Regular cardiac myocyte (primary cell): ENCODE measurements at places on chromosomes 6 and 20. TPM values are rescaled to one million over a fixed set of nuclear protein-coding genes. Genes with fewer than 3 reads are reported as not detected.

ELOVL4 gene
- total RNA-seq = 6.2 and 7.3 TPM in 2 replicates

DSTN gene
- total RNA-seq = 368 and 460 TPM in 2 replicates

GCNT2 gene
- 0.19 and 1.4 TPM in 2 replicates for total RNA-seq

TOX2 gene
- 1.4 and 2.1 TPM in 2 replicates for total RNA-seq

C20orf204 gene
- total RNA-seq = 0.77 and 0.85 TPM in 2 replicates

BPIFB4 gene
- total RNA-seq = not detected in 2 replicates

SCRT2 gene
- total RNA-seq = not detected in 2 replicates

CUL9 gene
- 14.0 and 20.3 TPM in 2 replicates for total RNA-seq

PRSS35 gene
- total RNA-seq = 1.7 and 4.8 TPM in 2 replicates

ULBP2 gene
- 8.7 and 12.5 TPM in 2 replicates for total RNA-seq

CNR1 gene
- total RNA-seq = under 0.01 and 0.28 TPM in 2 replicates

CGA gene
- 0.28 TPM in 1 of 2 replicates, not detected in the other for total RNA-seq

PKIB gene
- 1.2 and 4.8 TPM in 2 replicates for total RNA-seq

TNXB gene
- 3.6 and 10.4 TPM in 2 replicates for total RNA-seq

GNL1 gene
- total RNA-seq = 50.7 and 52.1 TPM in 2 replicates
